ENCODE measurements at places on chromosomes 2 and 18.

- DNase-seq, result no peak
Observed at GRCh38 chr2:16409006-16409390, 256.6 kb downstream of the CYRIA start.

DNA sequence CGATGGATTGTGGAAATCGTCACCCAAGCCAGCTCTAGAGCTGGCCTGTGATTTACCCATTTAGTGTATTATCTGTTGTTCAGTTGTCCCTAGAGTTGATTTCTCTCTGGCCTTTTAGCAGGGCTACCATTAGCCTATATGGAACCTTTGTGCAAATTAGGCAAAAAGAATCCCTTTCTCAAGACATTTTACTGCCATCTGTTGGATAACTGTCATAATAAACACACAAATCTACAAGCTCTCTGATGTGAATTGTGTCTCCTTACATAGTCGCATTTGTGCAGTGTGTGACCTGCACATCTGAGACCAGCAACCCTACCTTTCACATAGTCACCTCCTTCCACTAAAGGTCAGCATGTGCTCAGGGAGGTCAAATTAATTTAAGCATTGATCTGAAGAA is 34.0 kb downstream of the LOXHD1 start:
- no peak for DNase-seq

DNA sequence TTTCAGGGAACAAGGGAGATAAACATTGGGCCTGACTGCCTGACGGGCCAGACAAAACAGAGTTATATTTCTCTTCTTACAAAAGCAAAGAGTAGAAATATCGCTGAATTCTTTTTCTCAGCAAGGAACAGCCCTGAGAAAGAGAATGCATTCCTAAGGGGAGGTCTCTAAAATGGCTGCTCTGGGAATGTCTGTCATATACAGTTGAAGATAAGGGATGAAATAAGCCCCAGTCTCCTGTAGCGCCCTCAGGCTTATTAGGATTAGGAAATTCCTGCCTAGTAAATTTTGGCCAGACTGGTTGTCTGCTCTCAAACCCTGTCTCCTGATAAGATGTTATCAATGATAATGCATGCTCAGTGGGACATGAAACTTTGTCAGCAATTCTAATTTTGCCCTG is 134.9 kb upstream of the CNTNAP5 start:
- no peak for DNase-seq

- no peak for DNase-seq
Observed at GRCh38 chr2:67498931-67499330, 101.8 kb downstream of the ETAA1 start.

DNA sequence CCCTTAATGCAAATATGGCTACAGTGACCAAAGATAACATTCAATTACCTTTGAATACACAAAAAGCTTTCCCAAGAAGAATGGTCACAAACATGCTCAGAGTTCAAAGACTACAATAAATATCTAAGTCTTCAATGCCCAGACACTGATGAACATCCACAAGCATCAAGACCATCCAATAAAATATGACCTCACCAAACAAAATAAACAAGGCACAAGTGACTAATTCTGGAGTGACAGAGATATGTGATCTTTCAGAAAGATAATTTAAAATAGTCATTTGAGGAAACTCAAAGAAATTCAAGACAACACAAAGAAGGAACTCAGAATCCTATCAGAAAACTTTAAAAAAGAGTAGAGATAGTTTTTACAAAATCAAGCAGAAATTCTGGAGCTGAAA is 40.6 kb upstream of the CAPN13 start:
- DNase-seq, result no peak

DNA sequence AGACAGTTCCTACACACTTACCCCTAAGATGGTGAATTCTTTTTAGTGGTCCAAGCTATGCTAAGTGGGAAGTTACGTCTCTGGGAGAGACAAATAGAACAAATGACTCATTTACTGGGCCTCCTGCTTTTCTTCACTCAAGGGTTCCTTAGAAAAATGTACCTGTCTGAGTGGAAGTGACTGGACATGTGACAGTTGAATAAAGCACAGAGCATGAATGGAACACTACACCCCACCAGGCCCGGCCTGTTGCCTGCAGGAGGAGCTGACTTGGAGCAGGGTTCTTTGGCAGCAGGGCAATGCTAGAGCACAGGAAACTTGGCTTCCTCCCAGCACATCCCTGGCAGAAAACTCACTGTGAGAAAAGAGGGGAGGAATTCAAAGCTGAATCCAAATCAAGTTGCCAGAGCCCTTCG is 451.0 kb upstream of the SETBP1 start:
- no peak for DNase-seq
